HCT116 (cell line): ENCODE measurements at places on chromosomes 6 and 20.

- DNase-seq: no peak
Observed at GRCh38 chr6:99344289-99344688, 5.2 kb downstream of the FAXC start.

- no peak for DNase-seq
Observed at GRCh38 chr6:165962366-165962765, 205.3 kb downstream of the TBXT start.

GRCh38 chr20:32538526-32538939 lies 46.6 kb downstream of the NOL4L start:
- no peak for DNase-seq

GRCh38 chr6:27470023-27470422 lies 2.9 kb downstream of the ZNF184 start:
- no peak for DNase-seq

DNA sequence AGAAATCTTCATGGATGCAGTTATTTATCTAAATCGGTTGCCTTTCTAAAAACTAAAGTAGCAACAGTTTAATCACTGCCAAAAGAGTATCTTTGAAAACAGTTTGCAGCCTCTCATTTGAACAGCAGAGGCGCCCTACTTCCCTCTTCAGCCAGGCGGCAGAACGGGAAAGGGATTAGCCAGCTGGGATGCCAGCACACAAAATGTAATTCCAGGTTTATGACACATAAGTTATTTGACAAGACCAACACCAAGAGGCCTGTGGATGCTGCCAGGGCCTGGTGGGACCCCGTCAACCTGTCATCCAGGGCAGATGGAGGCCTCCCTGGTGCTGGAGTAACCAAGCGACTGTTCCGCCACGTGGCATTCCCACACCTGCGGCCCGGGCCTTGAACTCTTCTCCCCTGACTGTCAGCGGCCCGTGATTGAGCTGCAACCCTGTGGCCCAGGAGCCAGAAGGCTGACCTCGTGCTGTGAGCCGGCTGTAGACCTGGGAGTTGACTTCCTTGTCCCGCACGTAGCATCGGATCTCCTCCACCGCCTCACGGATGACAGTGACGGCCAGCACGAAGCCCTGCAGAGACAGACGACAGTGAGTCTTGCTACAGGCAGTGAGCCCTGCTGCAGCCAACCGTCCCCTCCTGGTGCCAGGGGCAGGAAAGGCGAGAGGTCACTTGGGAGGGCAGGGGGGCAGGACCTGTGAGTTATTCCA lies 55.5 kb downstream of the ATP9A start:
- DNase-seq: peak; percentile 15

DNA sequence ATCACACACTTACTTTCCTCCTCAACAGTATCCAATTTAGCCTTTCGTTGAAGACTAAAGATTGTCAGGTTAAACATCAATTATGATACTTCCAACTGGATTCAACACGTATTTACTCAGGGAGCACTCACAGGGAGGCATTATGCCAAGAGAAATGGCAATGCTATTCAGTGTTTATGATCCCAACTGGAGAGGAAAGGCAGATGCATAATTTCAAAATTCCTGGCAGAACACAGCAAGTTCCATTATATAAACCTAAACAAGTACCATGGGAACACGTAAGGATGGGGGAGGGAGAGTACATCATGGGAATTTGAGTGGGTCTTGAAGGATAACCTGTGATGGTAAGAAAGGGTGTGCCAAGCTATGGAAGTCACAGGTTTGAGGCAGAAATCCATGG lies 112.7 kb downstream of the ISM1 start:
- DNase-seq: no peak

DNA sequence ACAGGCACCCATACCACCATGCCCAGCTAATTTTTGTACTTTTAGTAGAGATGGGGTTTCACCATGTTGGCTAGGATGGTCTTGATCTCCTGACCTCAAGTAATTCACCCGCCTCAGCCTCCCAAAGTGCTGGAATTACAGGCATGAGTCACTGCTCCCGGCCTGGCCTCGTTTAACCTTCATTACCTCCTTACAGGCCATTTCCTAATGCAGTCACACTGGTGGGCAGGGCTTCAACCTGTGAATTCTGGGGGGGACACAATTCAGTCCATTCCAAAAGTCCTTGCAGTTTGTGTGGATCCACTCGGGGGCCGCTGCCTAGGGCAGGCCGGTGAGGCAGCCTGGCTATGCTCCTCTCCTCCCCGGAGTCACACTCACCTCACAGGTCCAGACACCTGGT lies 112.4 kb upstream of the SNX9 start:
- DNase-seq: no peak

- no peak for DNase-seq
Observed at GRCh38 chr6:71724456-71725125, 161.8 kb upstream of the RIMS1 start.

- no peak for DNase-seq
Observed at GRCh38 chr6:12420626-12421025, 130.5 kb downstream of the EDN1 start.

GRCh38 chr6:38588631-38589366 lies 50.9 kb downstream of the BTBD9 start:
- no peak for DNase-seq

- no peak for DNase-seq
Observed at GRCh38 chr6:145087034-145087433, 648.3 kb downstream of the EPM2A start.

DNA sequence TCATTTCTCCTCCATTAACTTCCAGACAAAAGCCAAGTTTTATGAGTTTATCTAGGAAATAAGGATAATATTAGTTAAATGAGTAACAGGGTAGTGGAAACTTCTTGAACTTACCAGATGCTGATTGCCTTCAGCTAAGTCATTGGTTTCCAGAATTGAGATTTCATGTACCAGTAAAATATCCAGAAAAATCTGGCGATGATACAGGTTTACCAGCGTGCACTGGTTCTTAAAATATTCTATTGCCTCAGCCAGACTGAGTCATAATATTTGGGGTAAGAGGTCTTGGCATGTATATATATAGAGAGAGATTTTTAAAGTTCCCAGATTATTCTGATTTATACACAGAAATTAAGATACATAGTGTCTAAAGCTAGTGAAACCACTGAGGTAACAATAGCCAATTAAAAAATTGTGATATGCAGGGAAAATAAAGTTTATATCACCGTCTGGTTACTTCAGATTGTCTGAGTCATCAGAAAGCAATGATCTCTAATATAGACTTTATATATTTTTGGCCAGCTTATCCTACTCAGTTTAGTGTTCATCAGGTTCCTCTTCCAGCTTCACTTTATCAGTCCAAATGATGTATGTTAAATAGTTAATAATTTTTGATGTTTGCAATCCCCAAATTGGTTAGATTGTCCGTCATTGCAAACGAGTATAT lies 39.5 kb upstream of the SDHAF4 start:
- no peak for DNase-seq

GRCh38 chr20:54214566-54214965 lies 6.7 kb downstream of the PFDN4 start:
- DNase-seq: no peak

GRCh38 chr6:40285996-40286395 lies 301.2 kb downstream of the LRFN2 start:
- no peak for DNase-seq

DNA sequence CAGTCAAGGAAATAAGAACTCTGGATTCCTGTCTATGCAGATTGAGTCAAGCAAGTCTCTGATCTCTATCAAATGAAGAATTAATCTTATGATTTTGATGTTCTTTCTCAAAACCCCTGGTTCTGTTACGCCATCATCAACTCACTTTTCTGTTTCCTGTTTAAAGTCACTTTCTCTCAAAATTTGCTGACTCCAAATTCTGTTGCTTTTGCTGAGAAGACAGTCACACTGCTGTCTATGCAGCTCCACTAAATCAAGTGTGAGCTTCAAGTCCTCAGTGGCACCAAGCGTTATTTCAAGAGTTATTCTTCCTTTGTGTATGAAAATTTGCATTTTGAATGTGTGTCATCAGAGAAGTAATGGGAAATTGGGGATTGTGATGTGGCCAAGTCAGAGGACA lies 663.3 kb downstream of the KIF16B start:
- DNase-seq: no peak

- DNase-seq: no peak
Observed at GRCh38 chr6:155882527-155883333, 427.1 kb upstream of the NOX3 start.

DNA sequence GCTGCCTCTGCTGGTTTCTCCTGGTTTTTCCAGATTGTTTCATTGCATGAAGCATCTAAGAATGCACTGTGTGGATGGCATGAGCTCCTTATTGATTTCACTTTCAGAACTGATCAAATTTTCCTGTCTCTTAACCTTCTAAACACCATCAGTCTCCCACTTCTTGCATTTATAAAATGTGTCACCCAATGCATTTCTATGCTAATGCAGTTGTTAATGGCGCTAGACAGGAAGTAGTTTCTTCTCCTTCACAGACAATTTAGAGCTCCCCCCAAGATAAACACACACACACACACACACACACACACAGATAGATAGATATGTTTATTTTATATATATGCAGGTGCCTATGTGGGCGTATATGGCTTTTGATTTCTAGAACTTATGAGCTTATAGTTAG lies 45.6 kb upstream of the FOXA2 start:
- no peak for DNase-seq

- DNase-seq: no peak
Observed at GRCh38 chr20:24823176-24823784, 125.8 kb upstream of the CST7 start.

DNA sequence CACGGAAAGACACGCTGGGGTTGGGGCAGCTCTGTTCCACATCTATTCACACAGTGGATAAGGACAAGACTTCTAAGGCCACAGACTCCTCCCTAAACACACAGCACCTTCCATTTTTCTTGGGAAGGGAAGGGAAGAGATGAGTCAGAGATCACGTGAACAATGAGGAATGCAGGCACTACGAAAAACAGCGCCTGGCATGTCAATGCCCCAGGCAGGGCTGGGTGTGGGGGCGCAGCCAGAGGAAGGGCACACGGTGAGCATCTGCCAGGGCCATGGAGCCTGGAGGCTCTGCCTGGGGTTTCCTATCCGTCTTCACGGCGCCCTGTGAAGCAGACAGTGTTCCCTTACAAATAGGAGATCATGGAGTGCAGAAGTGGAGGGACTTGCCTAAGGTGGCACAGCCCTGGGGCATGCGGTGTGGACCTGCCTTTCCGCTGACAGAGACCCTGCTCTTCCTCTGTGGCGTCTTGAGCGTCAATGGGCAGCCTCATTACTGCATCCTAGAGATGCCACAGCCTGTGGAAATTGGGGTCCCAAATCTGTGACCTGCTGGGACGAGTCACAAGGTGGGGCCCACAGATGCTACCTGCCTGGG lies 15.4 kb downstream of the UNC93A start:
- DNase-seq: peak; percentile 16

DNA sequence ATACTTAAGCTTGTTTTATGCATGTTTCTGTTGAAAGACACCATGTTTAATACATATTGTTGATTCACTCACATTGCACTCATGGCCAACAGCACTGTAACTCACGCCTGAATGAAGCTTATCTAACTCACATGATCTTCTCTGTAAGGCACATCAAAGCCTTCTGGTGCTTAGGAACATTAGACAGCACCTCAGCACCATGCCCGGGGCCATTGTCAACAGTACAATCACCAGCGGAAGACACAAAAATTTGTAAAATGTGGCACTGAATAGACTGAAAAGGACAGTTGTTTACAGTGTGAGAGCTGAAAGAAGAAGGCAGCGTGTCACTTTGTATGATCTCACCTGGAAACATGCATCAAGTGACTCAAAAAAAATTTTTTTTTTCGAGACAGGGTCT lies 8.9 kb upstream of the TCF15 start:
- DNase-seq: no peak

DNA sequence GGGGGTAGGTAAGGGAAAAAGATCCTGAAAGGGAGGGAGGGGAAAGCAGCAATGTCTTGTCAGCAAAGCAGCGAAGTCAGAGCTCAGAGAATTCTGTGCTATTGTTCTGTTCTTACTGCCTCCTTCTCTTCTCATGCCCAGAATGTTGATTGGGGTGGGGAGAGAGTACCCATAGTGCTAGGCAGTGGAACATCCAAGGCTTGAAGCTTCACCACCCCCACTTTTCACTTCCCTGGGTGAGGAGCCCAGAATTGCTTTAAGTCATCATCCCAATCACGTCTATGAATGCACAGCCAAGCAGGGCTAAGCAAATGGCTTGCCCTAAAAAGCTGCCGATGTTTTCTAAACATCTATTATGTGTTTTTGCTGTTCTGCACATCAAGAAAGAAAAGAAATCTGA lies 16.5 kb downstream of the REPS1 start:
- DNase-seq: no peak

GRCh38 chr6:105519954-105520353 lies 117.1 kb upstream of the PREP start:
- no peak for DNase-seq

- DNase-seq: no peak
Observed at GRCh38 chr6:51093871-51094270, 275.2 kb downstream of the TFAP2B start.

DNA sequence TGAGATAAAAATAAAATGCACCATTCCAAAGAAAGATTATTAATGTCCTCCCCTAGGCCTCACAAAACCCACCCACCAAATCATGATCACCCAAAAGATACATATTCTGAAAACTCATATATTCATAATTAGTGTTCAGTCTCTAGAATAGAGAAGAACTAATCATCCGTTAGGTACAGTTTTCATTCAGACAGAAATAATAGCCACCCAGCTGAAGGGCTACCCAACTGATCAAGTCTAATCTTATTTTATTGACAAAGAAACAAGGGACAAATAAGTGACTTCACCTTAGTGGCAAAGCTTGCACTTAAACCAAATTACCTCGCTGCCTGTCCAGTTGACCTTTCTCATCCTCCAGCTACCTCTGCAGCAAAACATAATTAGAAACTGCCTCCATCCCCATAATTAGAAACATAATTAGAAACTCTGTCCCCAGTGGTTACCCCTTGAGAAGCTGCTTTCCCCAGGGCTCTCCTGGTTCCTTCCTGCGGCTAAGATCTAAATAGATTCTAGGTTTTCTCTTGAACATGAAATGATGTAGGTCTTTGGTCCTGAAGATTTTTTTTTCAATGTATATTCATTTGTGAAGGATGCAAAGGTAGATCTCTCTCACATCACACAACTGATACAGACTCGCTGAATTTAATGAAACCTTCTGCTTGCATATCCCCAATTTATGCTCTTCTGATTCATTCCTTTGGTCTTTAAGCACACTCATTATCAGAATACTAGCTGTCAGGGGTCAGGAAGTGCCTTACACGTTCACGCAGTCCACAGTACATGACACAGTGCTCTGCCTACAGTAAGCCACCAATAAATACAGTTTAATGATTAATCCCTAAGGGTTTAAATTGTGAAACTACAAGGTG lies 46.3 kb downstream of the HBS1L start:
- no peak for DNase-seq

DNA sequence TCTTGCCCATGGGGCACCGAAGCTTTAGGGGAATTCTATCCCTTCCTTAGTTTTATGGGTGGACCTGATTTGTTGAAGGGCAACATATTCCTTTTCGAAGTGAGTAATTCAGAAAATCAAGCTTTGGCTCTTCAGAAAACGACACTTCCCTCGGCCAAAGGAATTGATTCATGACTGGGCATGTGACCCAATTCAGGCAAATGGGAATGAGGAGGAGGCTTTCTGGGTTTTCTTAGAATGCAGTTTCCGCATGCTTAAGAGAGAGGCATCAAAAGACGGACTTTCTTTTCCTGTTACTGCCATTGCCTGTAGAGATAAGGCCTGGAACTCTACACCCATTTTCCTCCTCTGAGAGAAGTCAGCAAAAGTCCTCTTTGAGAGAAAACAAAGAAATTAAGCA lies 179.5 kb downstream of the RFPL4B start:
- no peak for DNase-seq

- no peak for DNase-seq
Observed at GRCh38 chr6:108395297-108395696, 100.4 kb downstream of the AFG1L start.

GRCh38 chr6:37192666-37193065 lies 22.7 kb downstream of the PIM1 start:
- DNase-seq: no peak

GRCh38 chr6:112883095-112883494 lies 536.0 kb downstream of the RFPL4B start:
- no peak for DNase-seq
